ENCODE measurements at places on chromosomes 5 and 9.

DNA sequence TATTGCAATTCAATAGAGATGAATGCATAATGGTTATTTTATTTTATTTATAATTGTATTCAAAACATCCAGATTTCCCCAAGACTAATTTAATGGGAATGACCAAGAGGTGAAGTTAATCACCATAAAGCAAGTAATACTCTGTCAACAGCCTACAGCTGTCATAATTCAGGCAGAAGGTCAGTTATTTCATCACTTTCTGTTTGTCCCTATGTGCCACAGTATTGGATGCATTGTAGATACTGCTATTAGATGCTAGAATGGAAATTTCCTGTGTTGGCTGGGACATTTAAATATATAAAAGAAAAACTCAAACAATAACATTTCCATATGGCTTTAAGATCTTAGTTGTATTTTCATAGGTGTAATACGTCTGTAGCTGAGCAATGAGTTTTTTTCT, 56.7 kb upstream of the MINAR2 start:
- no peak overlapping the region for H3K4me3 ChIP-seq
- no peaks in the 10 kb centered on the region for H3K27me3 ChIP-seq
- H3K4me1 ChIP-seq: no peaks in the 10 kb centered on the region
- peaks cover 4% of the 10 kb centered on the region for H3K36me3 ChIP-seq
- no peak overlapping the region for H3K27ac ChIP-seq
- DNase-seq: no peak

DNA sequence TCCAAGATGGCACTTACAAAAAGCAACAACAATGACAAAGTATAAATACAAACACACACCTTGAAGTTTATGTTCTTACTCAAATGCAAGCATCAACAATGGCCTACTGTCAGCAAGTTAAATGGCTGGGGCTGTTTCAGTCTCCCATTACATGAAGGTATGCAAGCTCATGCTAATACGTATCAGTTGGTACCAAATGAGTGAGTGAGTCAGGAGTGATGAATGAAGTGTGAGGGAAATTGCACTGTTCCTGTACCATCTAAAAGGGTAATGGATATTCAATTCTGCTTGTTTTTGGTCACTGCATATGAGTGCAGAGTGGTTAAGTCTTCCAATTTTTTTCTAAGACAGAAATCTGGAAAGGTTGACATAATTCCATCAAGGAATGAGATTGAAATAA, 964.9 kb downstream of the MAT2B start:
- DNase-seq: no peak
- H3K27ac ChIP-seq: no peak overlapping the region
- H3K27me3 ChIP-seq: no peaks in the 10 kb centered on the region
- no peaks in the 10 kb centered on the region for H3K4me1 ChIP-seq
- no peak overlapping the region for H3K4me3 ChIP-seq

- H3K27me3 ChIP-seq: no peaks in the 10 kb centered on the region
- H3K4me1 ChIP-seq: no peaks in the 10 kb centered on the region
- no peak overlapping the region for H3K27ac ChIP-seq
- H3K36me3 ChIP-seq: no peaks in the 10 kb centered on the region
Measured at GRCh38 chr9:87849144-87849758, 33.4 kb upstream of the SPATA31E1 start.

- DNase-seq: no peak
- no peak overlapping the region for H3K27ac ChIP-seq
- H3K4me3 ChIP-seq: no peak overlapping the region
- H3K4me1 ChIP-seq: no peaks in the 10 kb centered on the region
Measured at GRCh38 chr5:175713930-175714329, 56.1 kb downstream of the HRH2 start.

- H3K27ac ChIP-seq: no peak overlapping the region
- no peak overlapping the region for H3K4me3 ChIP-seq
- DNase-seq: no peak
Measured at GRCh38 chr9:83109296-83109695, 46.4 kb upstream of the RASEF start.

- no peak overlapping the region for H3K27ac ChIP-seq
- no peaks in the 10 kb centered on the region for H3K36me3 ChIP-seq
- peak; percentile 41 for DNase-seq
- peaks cover 6% of the 10 kb centered on the region for H3K4me1 ChIP-seq
- no peaks in the 10 kb centered on the region for H3K27me3 ChIP-seq
Measured at GRCh38 chr5:73825199-73825598, 199.2 kb downstream of the ARHGEF28 start.

DNA sequence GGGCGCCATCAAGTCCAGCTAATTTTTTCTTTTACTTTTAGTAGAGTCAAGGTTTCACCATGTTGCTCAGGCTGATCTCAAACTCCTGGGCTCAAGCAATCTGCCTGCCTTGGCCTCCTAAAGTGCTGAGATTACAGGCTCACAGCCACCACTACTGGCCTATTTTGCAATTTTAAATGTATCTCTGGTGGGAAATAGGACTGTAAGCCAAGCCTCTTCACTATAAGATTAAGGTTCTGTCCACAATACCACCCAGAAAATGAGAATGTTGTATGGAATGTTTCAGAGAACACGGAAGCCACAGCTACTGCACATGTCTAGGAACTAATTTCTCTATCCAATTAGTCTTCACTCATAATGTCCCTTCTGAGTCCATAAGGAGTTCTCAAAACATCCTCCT, 607.3 kb downstream of the PRELID2 start:
- H3K4me1 ChIP-seq: no peaks in the 10 kb centered on the region
- H3K36me3 ChIP-seq: no peaks in the 10 kb centered on the region
- no peak overlapping the region for H3K27ac ChIP-seq
- no peaks in the 10 kb centered on the region for H3K27me3 ChIP-seq
- H3K4me3 ChIP-seq: no peak overlapping the region
- no peak for DNase-seq

GRCh38 chr5:84385705-84386104, 1.0 kb upstream of the EDIL3 start:
- no peaks in the 10 kb centered on the region for H3K27me3 ChIP-seq
- H3K4me3 ChIP-seq: peak overlapping the region; percentile 92
- H3K27ac ChIP-seq: no peak overlapping the region
- no peaks in the 10 kb centered on the region for H3K4me1 ChIP-seq
- no peaks in the 10 kb centered on the region for H3K36me3 ChIP-seq

DNA sequence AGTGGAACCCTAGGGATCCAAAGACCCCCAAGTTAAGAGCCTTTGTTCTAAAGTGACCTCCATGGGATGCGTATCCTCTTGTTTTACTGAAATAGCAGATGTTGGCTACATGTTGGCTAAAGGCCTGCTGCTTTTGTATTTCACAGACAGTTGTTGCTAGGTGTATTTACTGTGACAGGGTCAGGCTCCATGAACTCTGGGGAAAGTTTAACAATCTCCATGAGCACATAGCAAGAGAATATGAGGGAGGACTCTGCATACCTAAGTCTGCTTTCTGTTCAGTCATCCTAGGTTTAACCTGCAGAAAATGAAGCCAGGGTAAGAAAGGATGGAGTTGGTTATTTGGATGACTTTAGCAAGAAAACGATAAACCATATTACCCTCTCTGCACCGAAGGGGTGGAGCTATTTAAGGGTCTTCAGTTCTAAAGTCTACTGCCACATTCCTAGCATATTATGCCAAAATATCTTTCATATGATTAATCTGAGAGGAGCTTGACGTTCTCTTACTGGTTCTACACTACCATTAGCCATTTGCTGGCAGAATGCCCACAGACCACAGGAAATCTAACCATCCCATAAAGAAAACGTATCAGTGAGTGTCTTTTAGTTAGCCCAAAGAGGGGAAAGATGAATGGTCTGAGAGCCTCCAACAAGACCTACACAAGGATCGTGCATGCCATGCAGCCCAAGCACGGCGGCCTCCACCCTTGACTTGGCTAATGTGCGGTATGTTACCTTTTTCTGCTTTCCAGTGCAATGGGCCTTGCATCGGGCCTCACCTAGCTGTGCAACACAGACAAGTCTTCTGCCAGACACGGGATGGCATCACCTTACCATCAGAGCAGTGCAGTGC, 127.8 kb downstream of the SAXO1 start:
- H3K36me3 ChIP-seq: no peaks in the 10 kb centered on the region
- H3K27ac ChIP-seq: no peak overlapping the region
- no peaks in the 10 kb centered on the region for H3K4me1 ChIP-seq

DNA sequence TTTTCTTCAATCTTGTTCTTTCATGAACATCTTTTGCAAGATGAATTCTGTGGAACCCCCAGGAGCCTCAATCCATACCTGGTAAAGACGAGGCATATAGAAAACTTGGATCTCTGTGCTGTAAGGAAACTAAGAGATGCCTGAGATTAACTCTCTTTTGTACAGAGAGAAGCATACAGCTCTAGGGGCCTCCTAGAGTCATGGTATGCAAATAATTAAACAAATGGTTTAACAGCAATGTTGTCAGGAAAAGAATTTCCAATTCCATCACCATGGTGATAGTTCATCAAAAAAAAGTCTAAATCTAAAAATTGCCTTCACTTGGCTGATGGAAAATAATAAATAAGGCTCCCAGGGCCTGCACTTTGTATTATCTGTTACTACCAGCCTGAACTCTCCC, 275.4 kb downstream of the SLIT3 start:
- H3K4me1 ChIP-seq: peaks cover 5% of the 10 kb centered on the region
- no peak overlapping the region for H3K4me3 ChIP-seq
- no peak overlapping the region for H3K27ac ChIP-seq
- DNase-seq: no peak
- no peaks in the 10 kb centered on the region for H3K36me3 ChIP-seq

DNA sequence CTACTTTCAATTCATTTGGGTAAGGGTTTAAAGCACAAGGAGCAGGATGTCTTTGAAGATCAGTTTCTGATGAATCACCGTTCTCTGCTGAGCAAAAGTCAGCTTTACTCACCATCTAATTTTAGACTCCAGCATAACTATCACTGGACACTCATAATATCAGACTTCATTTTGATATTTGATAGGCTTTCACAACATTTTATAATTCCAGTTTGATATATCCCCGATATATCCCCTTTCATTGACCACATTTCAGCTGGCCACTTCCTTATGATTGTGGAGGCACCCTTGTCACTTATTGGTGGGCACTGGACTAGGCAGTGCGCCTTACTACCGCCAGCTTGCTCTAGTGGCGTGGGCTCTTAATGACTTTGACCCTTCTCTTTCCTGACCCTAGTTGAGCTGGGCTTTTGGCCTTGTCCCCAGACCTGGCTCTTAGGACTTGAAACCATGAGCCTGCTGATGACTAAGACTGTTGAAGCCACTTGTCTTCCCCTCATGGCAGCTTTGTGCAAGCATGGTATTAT, 46.8 kb downstream of the CYSTM1 start:
- no peaks in the 10 kb centered on the region for H3K4me1 ChIP-seq
- H3K27ac ChIP-seq: no peak overlapping the region
- no peaks in the 10 kb centered on the region for H3K27me3 ChIP-seq
- no peak for DNase-seq
- no peak overlapping the region for H3K4me3 ChIP-seq

GRCh38 chr5:97418462-97418861, 235.4 kb upstream of the RIOK2 start:
- no peak for DNase-seq
- H3K36me3 ChIP-seq: no peaks in the 10 kb centered on the region
- no peak overlapping the region for H3K4me3 ChIP-seq
- no peak overlapping the region for H3K27ac ChIP-seq

- no peaks in the 10 kb centered on the region for H3K27me3 ChIP-seq
- H3K36me3 ChIP-seq: no peaks in the 10 kb centered on the region
- H3K4me1 ChIP-seq: no peaks in the 10 kb centered on the region
- H3K4me3 ChIP-seq: no peak overlapping the region
Measured at GRCh38 chr5:65086234-65086890, 317.6 kb downstream of the CWC27 start.

DNA sequence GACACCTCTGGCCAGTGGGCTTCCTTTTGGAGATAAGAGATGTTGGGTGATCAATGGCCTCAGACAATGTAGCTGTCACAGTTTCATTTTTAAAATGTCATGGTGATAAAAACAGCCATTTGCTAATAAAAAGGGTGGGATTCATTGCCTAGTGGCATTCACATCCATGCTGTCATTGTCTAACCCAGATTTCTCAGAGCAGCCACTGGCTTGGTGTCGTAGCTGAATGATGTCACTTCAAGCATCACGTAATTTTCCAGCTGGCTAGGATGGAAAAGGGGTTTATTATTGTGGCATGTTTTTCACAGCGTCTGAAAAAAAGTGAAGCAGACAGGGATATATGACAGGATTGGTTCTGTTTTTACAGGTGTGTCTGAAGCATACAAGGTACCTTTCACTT, 184.7 kb downstream of the AOPEP start:
- H3K36me3 ChIP-seq: no peaks in the 10 kb centered on the region
- H3K4me3 ChIP-seq: no peak overlapping the region

DNA sequence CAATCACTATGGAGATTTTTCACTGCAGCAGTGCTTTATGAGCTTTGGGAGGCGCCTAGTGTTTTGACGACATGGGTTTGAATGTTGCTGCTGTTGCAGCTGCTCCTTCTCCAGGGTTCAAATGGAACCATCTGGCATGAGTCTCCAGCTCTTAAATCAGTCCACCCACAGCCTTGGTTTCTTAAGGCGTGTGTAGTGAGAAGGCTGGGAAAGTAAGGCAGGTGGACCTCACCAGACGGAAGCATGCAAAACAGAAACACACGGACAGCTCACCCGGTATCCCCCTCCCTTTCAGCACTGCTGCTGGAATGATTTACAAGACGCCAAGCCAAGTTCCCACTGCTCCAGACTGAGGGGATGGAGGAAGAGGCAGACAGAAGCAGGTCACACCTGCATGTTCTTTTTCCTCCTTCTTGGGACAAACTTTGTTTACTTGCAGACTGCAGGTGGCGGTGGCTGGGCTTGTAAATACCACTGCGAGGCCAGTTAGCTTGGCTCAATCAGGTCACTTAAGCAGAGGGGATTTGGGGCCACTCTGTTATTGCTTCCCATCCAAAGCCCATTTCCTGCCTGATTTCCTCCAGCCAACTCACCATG, 47.4 kb downstream of the ADAM19 start:
- H3K4me1 ChIP-seq: no peaks in the 10 kb centered on the region
- H3K4me3 ChIP-seq: no peak overlapping the region

DNA sequence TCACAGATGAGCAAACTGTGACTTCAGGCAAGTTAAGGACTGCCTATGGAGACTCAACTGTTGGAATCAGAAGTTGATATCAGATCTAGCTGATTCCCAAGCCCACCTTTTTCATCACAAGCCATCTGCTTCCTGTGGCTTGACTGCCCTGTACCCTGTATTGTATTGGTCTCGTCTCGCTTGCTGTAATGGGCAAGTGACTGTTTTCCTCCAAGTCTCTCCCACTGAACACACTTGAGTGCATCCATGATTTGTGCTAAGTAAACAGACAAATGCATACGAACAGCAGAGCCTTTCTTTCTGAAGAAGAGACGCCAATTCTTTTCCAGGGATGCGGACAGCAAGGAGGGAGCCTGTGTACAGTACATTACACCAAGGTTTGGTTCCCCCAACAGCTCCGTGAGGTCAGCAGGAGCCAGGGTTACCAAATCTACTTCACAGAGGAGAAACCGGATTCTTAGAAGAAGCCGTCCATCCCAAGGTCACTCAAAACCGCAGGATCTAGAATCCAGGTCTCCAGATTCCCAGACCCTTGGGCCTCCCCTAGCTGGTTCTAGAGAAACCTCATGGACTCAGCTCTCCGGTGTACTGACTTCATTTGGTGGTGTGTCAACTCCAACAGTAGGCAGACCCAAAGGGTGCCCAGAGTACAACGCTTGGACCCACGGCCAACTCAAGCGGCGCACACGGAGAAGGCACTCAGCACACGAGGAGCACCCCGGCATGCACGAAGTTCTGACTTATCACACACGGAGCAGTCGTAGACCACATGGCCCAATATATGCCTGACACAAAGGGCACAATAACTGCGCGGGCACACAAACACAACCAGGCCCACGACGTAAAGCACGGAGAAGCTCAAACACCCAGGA, 1.1 kb downstream of the BAG1 start:
- no peaks in the 10 kb centered on the region for H3K27me3 ChIP-seq
- peaks cover 66% of the 10 kb centered on the region for H3K36me3 ChIP-seq
- peaks cover 2% of the 10 kb centered on the region for H3K4me1 ChIP-seq
- peak overlapping the region; percentile 89 for H3K4me3 ChIP-seq
- no peak overlapping the region for H3K27ac ChIP-seq

GRCh38 chr9:21964925-21965385, 29.2 kb downstream of the CDKN2A start:
- no peaks in the 10 kb centered on the region for H3K4me1 ChIP-seq
- peaks cover 61% of the 10 kb centered on the region for H3K27me3 ChIP-seq
- peak; percentile 53 for DNase-seq
- H3K36me3 ChIP-seq: no peaks in the 10 kb centered on the region
